Right atrium auricular region (tissue), 2 donors: ENCODE measurements at places on chromosomes 2 and 18. TPM values are rescaled to one million over a fixed set of nuclear protein-coding genes. Genes with fewer than 3 reads are reported as not detected.

GPR55 gene
- not detected for total RNA-seq

RGPD5 gene
- 11.3 TPM for total RNA-seq

RNF144A gene
- total RNA-seq = 8.2 TPM

SKA1 gene
- not detected for total RNA-seq

METTL8 gene
- total RNA-seq = 7.6 TPM

G6PC2 gene
- total RNA-seq = not detected

ENOSF1 gene
- 13.7 TPM for total RNA-seq

TUBB8B gene
- not detected for total RNA-seq

ARHGAP28 gene
- total RNA-seq = 3.0 TPM

EML6 gene
- total RNA-seq = 1.2 TPM

TCF4 gene
- total RNA-seq = 57.7 TPM

C2orf80 gene
- total RNA-seq = not detected

ZFAND2B gene
- total RNA-seq = 31.5 TPM

CCDC102B gene
- 2.5 TPM for total RNA-seq

KRTCAP3 gene
- 1.2 TPM for total RNA-seq

RIT2 gene
- total RNA-seq = not detected

ASNSD1 gene
- total RNA-seq = 38.8 TPM

TMSB10 gene
- total RNA-seq = 1,113 TPM

EMILIN2 gene
- total RNA-seq = 6.9 TPM

CCDC178 gene
- total RNA-seq = not detected

RAPGEF4 gene
- 14.1 TPM for total RNA-seq
